Midbrain (tissue), 1 donor: ENCODE measurements at places on chromosomes 16 and 17.
A peak's percentile ranks its signal among the peaks of the same experiment; 100 is the strongest.

- no peak for DNase-seq
Measured at GRCh38 chr17:75090871-75091854, 3.4 kb downstream of the SLC16A5 start.

DNA sequence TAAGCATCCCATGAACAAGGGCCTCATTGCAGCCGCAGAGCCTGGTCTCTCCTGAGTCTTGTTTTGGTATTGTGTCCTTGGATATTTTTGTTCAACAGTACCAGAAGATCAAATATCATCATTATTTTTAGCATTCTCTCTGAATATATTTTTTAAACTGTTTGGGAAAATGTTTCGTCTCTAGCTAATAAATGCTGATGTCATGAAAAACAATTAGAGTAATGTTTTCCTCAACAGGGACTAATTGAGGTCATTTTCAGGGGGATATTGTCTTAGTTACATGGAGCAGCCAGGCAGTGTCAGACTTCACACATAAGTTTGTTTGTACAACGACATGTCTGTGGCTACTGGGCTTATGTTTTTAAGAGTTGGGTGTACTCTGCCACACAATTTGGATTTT lies 805.3 kb upstream of the SOX9 start:
- DNase-seq = peak; percentile 24

DNA sequence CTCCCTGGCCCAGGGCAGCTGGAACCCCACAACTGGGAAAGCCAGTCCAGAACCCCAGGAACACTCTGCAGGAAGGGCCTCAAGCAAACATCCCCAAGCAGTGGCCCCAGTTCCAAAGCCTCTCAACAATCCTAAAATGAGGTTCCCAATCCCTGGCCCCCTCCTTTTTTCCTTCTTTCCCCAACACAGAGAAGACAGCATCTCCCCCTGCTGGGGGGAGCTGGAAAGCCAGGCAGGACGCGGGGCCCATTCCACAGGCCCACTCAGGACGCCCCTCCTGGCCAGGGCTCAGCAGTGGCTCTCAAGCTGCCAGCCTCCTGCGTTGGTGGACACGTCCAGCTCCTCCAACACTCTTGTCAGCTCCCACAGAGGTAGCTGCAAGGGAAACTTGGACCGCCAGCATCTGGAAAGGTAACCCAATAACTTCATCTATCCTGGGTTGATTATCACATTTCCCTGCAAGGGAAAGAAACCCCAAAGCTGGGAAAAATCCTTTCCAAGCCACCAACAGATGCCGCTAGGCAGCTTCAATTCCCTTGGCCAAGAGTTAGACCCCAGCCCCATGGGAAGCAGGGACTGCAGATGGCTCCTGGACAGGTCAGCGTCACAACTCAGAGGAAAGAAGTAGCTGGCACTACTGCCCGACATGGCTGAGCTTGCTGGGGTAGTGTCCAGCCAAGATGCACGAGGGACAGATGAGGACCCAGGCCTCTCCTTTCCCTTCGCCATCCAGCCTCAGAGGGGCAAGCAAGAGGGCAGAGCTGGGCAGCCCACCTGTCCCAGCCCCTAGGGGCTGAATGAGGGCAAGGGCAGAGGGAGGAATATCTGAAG lies 7.6 kb downstream of the HDAC5 start:
- no peak for DNase-seq

DNA sequence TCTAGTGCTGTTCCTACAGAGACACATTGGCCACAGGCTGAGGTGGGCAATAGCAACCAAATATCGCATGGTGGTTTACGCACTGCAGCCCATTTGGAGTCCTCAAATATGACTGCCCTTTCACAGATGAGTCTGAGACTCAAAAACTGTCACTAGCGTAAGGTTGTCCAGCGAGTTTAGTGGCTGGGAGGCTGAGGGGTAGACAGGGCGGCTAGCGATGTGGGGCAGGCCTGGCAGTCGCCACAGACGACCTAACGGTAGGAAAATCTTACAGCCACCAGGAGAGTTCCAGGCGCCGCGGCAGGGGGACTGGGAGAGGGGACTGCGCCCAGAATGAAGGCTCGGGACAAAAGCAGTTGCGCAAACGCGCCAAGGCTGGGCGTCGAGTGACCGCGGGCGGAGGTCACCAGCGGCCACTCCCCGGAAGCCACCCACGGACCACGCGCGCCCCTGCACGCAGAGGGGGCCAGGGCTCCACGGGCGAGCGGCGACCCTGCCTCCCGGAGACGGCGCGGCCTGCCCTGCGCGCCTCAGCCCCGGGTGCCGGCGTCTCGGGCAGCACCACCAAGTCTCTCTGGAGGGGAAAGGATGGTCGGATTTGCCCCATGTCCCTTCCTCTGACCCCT lies 699 bp upstream of the MAP1LC3B start:
- DNase-seq = peak; percentile 70

DNA sequence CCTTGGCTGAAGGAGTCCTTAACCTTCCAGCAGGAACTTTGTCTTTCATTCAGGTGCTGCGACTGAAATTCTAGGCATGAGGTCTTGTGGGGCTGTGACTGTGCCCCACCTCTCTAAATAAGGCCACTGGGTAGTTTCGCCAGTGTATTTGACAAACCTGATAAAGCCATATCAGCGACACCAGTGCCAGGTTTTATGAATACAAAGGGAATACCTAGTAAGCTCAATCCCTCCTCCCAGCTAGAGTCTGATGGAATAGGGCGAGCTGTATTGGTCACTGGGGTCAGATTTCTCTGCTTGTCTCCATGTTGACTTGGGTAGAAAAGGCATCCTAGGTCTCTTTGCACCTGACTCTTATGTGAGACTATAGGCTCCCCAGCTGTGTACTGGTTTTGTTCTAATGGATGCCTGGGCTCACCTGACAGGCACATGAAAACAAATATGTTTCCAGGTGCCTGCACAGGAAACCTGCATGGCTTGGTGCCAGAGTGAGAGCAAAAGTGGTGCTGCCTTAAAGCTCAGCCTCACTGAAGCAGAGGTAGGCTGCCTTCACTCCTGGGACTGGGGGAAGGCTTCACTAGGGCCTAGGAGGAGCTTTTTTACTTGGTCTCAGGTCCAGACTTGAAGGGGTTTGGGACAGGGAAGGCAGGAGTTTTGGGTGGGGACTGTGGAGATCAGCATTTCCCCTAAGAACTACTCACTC lies 8.3 kb downstream of the SLC7A6 start:
- no peak for DNase-seq

- DNase-seq = no peak
Measured at GRCh38 chr17:75241143-75241430, 20.3 kb downstream of the GGA3 start.

DNA sequence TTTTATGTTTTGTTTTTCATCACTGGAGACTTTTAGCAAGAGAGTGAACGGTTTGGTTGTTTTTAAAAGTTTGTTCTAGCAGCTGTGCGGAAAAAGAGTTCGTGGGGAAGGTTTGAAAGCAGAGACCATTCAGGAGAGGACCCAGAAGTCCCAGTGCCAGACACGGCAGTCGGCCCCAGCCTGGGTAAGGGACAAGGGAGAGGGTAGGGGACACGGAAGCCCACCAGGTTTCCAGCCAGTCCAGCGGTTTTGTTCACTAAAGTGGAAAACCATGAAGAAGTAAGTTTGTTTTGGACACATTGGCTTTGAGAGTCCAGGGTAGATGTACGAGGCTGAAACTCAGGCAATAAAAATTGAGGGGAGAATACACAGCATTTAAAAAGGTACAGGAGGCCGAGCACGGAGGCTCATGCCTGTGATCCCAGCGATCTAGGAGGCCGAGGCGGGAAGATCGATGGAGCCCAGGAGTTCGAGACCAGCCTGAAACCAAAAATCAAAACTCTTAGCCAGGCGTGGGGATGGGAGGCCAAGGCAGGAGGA lies 56.8 kb upstream of the RPH3AL start:
- no peak for DNase-seq

DNA sequence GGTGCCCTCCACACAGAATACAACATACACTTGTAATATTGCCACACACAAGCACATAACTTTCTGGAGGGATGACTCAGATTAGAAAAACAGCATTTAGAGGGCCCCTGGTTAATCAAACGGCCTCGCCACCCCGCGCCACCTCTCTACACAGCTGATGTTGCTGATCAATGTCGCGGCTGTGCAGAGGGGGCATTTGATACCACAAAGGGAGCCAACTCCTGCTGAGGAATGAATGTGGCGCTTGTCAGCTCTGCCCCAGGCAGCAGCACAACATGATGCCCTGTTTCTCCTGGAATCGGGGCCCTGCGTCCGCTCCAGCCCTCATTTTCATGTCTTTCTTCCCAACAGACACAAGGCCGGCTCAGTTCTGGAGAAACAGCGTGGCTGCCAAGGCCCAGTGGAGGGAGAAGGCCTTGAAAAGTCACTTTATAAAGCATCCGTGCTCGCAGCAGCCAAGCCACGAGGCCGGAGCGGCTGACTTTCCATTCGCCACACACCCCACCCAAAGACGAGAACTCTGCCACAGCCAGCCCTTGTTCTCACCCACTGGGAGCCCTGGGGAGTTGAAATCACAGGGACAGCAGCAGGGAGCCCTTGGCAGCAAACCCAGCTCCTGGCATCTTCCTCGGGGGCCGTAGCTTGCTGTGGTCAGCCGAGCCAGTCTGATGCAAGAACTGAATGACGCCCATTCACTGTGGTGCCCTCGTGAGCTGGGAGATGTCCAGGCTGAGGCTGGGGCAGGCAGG lies 65.6 kb downstream of the XYLT1 start:
- DNase-seq = peak; percentile 96

DNA sequence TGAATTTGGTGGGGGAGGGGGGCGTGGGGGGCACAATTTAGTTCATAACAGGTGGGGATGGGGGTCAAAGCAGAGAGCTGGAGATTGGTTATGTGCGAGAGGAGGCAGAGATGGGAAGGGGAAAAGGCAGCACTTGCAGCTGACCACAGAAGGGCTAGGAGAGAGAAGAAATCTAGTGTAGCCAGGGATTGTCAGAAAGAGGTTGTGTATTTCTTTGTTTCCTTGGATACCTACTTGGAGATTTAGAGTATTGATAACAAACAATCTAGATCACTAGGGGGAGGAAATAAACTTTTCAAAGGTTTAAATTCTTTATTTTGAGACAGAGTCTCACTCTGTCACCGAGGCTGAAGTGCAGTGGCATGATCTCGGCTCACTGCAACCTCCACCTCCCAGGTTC lies 47.1 kb upstream of the YPEL2 start:
- no peak for DNase-seq

DNA sequence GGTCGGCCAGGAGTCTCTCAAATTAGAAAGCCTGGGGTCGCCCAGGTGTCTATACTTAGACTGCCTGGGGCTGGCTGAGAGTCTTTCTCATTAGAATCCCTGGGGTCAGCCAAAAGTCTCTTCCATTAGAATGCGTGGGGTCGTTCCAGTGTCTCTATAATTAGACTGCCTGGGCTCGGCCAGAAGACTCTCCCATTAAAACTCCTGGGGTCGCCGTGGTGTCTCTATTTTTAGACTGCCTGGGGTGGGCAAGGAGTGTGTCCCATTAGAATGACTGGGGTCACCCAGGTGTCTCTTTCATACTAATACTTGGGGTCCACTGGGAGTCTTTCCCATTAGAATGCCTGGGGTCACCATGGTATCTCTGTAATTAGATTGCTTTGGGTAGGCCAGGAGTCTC lies 2227.7 kb downstream of the TP53TG3F start:
- no peak for DNase-seq

GRCh38 chr16:21952040-21952792 lies 945 bp upstream of the UQCRC2 start:
- DNase-seq = peak; percentile 75

DNA sequence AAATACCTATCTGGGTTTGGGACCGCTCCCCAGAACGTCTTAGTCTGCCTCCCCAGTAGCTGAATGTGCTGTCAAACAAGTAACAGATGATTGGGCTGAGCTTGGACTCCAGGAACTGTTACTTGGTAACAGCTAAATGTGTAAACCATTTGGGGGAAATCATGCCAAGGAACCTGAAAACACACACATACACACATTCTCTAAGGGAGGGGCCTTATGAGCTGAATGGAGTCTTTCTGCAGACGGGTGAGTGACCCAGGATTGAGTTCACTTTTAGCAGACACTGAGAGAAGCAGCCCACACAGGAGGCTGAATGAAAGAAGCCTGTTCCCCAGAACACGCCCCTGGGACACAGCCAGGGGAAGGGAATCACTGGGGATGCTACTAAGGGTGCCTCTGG lies 1.6 kb downstream of the ACLY start:
- no peak for DNase-seq

GRCh38 chr17:35745246-35745645 lies 7.8 kb downstream of the GAS2L2 start:
- DNase-seq = no peak

DNA sequence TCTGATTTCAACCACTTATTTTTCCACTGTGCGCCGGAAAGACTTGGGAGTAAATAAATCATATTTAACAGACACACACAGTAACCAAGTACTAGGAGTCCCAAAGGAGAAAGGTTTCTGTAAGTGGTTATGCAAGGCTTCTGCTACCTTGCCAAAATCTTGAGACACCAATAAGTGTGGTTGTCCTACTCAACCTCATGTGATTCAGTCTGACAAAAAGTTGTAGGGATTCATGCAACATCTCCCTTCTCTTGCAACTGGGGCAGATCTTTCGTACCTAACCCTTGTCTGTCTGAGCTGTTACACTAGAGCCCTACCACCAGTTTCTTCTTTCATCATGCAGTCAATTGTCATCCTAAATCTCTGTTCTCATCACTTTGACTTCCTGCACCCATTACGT lies 69.9 kb upstream of the NUDT7 start:
- DNase-seq = no peak

DNA sequence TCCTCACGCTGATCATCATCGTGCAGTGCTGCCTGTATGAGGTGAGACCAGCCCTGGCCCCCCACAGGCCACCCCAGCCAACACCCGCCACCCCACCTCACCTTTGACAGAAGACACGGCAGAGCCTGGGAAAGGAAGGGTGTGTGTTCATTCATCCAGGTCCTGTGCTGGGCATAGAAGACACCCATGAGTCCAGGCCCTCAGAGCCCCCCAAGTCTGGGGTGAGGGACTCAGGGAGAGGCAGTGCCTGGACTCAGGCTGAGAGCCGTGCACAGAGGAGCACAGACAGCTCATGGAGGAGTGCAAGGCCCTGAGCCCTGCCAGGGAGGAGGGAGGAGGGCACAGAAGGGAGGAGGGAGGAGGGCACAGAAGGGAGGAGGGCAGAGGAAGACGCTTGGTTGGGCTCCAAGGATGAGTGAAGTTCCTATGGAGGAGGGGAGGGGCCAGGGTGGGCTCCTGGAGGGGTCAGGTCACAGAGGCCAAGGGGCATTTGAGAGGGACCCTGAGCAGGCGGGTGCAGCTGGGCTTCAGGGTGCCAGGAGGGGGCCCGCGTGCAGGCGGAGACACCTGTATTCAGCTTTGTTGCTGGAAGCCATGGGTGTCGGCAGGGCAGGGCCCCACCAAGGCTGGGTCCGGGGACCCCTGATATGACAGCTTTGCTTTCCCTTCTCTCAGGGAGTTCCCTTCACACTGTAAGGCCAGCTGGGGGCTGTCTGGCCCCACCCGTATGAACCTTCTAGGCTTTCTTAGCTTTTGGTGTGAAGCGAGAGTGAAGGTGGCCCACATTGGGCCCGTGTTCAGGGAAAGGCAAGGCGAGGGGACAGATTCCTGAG lies 11.4 kb downstream of the TAX1BP3 start:
- no peak for DNase-seq
